T-helper 2 cell treated with Interferon-gamma antibody and Interleukin-4, amounts not matched to agents 5 μg/mL and 100 μg/mL, for 36 hours (primary cell): ENCODE measurements at places on chromosomes 7 and 10.
A peak's percentile ranks its signal among the peaks of the same experiment; 100 is the strongest.

GRCh38 chr10:30392564-30392990 lies 41.4 kb upstream of the MAP3K8 start:
- DNase-seq, result peak; percentile 61

DNA sequence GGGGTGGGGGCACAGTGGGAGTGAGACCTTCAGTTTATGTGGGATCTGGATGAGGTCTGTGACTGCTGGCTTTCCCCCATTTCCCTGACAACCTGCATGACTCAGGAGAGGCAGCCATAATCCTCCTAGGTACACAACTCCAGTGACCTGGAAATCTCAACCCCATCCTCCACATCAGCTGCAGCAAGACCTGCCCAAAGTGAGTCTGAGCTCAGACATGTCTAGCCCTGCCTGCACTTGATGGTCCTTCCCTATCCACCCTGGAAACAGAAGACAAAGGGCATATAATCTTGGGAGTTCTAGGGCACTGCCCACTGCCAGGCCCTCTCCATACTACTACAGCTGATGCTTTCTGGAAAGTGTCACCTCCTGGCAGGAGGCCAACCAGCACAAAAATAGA lies 75.6 kb downstream of the GRM8 start:
- no peak for DNase-seq

- no peak for DNase-seq
Observed at GRCh38 chr10:66337211-66337610, 588.6 kb upstream of the LRRTM3 start.

DNA sequence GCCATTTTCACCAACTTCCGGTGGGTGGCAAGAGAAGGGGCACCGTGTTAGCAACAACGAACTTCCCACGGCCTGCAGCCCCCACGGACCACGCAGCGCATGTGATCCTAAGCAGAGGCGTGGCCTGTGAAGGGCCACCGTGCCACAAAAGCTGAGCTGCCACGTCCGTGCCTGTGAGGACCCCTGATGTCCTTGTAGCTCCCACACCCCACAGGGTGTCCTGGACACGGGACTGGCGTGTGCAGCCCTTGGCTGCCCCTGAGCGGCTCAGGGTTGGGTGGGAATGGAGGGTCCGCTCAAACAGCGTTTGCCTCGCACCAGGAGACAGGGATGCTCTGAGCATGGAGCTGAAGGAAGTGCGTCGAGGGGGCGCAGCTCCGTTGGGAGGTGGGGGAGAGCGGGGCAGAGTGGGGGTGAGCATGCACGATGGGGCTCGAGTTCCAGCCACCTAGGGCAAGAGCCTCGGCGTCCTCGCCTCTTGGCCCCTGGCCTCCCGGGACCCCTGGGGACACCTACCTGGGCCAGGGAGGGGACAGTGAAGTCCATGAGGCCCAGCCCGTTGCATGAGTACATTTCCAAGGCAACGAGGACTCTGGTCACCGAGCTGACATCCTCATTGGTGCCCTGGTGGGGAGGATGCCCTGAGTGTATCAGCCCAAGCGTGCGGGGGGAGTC lies 33.6 kb downstream of the CFAP46 start:
- no peak for DNase-seq

- no peak for DNase-seq
Observed at GRCh38 chr7:47583739-47584535, 2.0 kb upstream of the TNS3 start.

- DNase-seq, result no peak
Observed at GRCh38 chr10:132788180-132788830, 2.4 kb upstream of the NKX6-2 start.

GRCh38 chr7:103142494-103142893 lies 6.4 kb downstream of the NAPEPLD start:
- DNase-seq, result no peak

GRCh38 chr10:14253079-14253478 lies 77.6 kb downstream of the FRMD4A start:
- DNase-seq, result no peak

- DNase-seq, result no peak
Observed at GRCh38 chr10:60518745-60519144, 129.1 kb upstream of the ANK3 start.

DNA sequence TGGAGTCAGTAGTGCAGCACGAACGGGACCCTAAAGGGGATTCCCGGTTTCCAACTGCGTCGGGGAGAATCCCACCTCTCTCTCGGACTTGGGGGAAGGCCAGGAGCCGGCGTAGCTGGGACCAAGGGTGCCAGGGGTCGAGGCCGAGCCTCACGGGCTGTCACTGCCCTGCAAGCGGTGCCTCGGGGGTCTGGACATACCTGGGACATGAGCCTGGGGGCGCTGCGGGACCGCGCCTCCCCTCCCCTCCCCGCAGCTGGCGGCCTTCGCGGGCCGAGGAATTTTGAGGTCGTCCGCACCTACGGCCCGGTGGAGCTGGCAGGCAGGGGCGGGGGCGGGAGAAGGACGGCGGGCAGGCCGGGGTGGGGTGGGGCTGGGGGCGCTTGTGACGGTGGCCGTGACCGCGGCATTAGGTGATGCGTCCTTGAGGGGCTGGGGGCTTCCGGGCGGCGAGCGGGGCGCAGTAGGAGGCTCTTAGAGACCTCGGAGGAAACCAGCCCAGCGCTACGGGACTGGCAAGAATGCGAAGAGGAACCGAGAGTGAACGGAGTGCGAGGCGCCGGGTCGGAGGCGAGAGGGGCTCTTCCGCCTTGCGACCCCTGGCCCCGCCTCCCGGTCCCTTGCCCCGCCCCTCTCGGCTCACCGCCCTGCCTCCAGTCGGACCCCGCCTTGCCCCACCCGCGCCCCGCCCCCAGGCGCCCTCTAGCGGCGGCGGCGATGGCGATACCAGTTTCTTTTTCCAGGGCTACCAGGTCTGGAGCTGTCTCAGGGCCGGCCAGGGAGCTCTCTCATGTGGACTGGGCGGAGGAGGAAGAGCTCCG lies 48.3 kb downstream of the NPVF start:
- DNase-seq, result peak; percentile 91

GRCh38 chr10:78559661-78560340 lies 509.0 kb upstream of the ZMIZ1 start:
- no peak for DNase-seq

DNA sequence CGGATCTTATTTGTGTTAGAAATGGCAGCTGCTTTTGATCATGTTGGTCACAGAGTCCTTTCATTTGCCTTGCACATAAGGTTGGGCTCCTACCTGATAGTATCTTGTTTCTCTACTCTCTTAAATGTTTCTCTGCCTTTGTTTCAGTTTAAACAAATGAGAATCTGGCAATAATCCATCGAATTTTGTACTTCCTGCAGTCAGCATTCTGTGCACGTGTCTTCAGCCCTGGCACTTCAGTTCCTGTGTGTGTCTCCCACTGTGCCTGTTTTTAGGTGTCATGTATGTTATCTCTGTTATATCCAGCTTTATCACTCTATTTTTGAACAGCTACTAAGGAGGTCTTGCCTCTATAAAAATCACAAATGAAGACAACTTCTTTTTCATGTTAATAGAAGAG lies 28.4 kb upstream of the PTER start:
- DNase-seq, result no peak

DNA sequence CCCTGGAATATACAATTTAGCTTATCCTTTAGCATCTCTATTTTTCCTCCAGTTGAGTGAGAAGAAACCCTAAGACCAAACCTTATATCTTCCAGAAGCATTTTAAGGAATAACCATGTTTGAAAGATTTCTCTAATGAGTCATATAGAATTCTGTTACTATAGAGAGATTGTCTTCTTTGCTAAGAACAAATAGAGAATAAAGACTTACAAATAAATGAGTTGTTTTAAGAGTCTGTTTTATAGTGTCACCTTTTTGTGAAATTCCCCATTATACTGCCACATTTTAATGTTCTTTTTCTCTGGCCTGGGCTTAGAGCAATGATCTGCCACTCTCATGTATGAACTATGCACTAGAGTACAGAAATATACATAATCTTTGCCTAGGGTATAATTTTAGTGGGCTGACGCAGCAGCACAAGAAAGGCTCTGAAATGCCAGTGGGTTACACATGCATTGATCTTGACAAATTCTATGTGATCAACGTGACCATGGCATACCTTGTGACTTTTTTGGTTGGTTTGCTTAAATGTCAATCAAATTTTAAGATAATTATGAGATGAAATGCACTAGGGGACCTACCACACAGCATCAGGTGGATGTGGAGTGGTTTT lies 145.1 kb upstream of the MKLN1 start:
- no peak for DNase-seq

DNA sequence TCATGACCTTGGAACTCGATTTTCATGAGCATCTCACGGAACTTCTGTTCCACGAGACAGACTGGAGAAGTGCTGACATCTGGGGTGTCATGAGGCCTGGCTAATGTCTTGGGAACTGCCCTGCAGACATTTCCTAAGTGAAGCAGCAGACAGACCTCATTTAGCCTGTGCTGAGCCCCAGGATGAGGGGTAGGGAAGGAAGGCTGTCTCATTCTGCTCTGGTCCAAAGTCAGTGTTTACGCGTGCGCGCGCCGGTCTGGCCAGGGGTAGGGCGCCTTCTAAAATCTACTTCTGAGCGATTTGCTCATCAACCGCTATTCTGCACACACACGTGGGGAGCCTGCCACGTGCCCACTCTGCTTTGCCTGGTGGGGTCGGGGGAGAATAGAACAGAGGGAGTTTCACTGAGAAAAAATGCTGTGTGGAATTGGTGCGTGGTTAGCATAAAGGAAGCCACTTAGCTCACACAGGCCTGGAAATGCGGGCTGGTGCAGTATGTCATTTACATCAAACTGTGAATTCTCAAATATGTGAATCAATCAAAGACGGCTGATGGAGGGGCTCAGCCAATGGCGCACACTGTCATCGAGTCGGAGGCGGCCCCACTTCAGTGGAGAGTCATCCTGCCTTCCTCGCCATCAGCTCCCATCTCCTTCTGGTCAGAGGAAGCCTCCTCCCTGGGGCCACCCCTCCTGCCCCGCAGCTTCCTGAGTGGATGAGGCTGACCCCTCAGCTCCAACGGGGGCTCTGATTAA lies 335.1 kb downstream of the ADARB2 start:
- no peak for DNase-seq

GRCh38 chr7:26784118-26784517 lies 80.3 kb downstream of the SKAP2 start:
- DNase-seq, result no peak

- DNase-seq, result no peak
Observed at GRCh38 chr7:141706239-141707064, 1.7 kb upstream of the WEE2 start.

- no peak for DNase-seq
Observed at GRCh38 chr7:111486472-111487142, 75.7 kb downstream of the IMMP2L start.

DNA sequence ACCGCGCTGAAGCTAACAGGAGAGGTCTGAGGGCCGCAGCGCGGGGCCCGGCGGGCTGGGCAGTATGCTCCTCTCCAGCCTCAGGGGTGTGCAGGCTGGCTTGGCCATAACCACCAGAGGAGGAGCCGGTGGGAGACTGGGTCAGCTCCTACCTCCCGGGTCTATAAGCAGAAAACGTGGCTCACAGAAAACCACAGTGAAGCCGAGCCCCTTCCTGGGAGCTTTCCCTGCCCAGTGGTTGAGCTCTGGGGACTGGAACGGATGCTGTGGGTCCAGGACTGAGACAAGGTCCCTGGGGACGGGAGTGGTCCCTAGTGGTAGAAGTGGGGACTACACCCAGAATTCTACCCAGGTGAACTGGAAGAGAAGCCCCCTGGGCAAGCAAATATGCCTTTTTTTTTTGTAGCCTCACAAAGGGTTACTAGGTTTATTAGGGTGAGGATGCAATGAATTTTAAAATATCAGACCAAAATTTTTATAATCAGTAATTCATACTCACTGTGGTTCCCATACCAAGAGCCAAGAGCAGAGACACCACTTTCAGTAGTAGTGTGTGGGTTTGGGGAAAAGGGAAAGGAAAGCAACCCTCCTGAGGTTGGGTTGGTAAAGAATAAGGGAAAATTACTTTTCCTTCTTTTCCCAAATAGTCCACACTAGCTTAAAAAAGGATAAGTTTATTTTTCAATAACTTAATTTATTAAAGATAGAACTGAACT lies 67.9 kb upstream of the PRKCQ start:
- peak; percentile 42 for DNase-seq

- DNase-seq, result no peak
Observed at GRCh38 chr10:109328001-109328400, 595.3 kb downstream of the XPNPEP1 start.

GRCh38 chr10:99084161-99084560 lies 151.5 kb downstream of the HPSE2 start:
- DNase-seq, result no peak

DNA sequence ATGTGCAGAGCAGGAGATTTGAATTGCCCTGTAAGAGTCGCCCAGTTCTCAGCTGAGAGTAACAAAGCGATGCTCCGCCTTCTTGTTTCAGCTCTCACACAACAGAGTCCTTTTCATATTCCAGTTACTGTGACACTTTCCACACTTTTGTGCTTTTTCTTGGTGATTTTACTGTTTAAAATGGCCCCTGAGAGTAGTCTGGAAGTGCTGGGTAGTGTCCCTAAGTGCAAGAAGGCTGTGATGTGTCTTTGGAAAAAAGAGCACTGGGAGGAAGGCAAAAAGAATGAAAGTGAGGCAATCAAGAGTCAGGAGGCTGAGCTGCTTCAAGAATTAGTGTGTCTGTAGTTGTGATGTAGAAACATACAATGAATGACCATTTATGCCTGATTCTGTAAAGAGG lies 201.2 kb upstream of the SEMA3E start:
- no peak for DNase-seq

DNA sequence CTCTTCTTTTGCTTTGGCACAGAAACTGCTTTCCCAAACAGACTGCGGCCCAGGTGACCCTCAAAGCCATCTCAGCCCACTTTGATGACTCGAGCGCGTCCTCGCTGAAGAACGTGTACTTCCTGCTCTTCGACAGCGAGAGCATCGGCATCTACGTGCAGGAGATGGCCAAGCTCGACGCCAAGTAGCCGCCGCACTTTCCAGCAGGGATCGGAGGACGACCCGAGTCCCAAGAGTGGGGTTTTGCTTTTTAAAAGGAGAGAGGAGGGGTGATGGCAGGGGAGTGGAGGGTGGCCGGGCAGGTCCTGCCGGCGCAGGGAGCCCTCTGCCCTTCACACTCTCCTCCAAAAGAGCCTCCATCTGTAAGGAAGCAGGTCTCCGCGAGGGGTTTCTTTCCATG lies 21.1 kb downstream of the AIFM2 start:
- no peak for DNase-seq

DNA sequence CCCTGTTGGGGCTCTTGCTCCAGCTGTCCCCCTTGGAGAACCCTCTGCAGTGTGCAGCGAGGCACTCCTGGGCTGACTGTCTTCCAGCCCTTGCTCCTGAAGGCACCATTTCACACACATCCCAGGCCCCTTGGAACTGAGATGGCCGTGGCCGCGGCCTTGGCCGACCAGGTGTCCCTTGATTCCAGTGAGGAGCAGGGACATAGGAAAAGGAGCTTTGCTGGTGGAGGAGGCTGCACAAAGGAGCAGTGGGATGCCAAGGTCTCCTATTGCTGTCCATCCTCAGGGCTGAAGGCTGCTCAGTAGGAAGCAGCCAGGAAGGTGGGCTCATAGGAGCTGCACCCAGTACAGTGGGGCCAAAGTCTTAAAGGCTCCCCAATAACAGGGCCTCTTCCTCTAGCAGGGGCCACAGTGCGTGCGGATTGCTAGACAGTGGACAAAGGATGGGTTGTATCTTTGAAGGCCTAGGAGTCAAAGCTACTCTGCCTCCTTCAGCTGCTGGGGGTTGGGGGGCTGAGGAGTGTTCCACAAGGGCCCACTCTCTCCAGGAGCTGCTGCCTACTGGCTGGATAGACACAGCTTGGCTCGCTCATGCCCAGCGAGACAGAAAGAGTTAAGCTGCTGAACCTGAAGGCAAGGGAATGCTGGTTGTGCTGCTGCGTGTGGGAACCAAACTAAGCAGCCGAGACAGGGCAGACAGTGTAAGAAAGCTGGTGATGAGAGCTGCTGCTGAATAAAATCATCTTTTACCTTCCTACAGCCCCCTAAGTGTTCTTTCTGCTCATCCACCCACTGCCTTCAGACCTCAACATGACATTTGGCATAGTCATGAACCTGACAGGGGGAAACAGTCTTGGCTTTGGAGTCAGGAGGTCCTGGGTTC lies 891.9 kb upstream of the ZNF722 start:
- no peak for DNase-seq
